AG04449 (cell line): ENCODE measurements at places on chromosomes 11 and 22.

GRCh38 chr11:59559886-59560285 lies 48.5 kb downstream of the OR4D9 start:
- no peak for DNase-seq

- peak; percentile 80 for DNase-seq
These were observed 237.5 kb downstream of the MIAT start for GRCh38 chr22:26894766-26895485.

- DNase-seq, result no peak
These were observed 125.6 kb downstream of the AASDHPPT start for GRCh38 chr11:106202935-106203620.

- no peak for DNase-seq
These were observed 568 bp downstream of the SCUBE1 start for GRCh38 chr22:43342347-43343261.

- no peak for DNase-seq
These were observed 51.3 kb upstream of the LARGE1 start for GRCh38 chr22:33971561-33971961.

- DNase-seq, result no peak
These were observed 5.0 kb downstream of the CDCA5 start for GRCh38 chr11:65078786-65079342.

DNA sequence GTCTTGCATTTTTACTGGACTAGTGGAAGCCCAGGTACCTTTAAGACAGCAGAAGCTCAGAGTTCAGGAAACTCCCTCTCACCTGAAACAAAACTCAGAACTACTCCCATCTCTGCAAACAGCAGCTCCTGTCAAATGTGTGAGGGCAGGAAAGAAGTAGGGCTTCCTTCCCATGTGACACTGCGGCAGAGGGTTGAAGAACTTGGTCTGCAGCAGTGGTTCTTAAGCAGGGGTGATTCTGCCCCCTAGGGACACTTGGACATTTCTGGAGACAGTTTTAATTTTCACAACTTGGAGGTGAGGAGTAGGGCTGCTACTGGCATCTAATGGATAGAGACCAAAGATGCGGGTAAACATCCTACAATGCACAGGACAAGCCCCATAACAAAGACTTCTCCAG lies 63.4 kb downstream of the RCN1 start:
- no peak for DNase-seq

GRCh38 chr22:35947794-35948425 lies 80.7 kb downstream of the RBFOX2 start:
- no peak for DNase-seq

- no peak for DNase-seq
These were observed 10.4 kb upstream of the WNT11 start for GRCh38 chr11:76216536-76217325.

DNA sequence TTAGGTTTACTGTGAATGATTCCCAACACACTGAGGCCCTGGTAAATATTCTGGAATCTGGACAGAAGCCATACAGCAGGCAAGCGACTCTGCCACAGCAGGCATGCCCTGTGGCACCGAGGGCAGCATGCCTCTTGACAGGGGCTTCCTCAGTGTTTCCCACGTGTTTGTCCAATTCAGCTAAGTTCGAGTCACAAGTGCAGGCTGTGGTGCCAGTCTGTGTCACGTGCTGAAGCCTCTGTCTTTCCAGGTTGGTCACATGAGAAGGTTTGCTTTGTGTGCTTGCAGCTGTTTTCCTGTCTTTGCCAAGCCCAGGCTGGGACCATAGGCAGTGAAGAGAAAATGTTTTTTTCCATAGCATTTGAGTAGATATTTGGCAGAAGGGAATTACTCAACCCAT lies 2.4 kb upstream of the PPFIBP2 start:
- no peak for DNase-seq

DNA sequence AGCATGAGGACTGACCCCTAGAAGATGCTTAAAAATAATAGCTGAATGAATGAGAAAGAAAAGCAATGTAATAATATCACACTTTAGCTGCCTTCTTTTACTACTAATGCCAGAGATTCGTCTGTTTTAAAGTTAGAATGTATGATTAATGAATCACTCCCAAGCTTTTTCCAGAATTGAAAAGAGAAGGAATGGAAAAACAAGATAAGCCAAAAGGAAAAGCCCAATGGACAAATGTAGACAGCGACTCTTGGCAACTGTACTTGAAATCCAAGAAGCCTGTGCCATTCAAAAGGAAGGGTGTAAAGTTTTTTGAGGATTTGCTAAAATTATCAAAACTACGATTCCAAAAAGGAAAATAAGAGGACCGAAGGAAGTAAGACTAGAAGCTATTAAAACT lies 40.8 kb upstream of the PAMR1 start:
- DNase-seq, result no peak

- no peak for DNase-seq
These were observed 17.8 kb downstream of the TREH start for GRCh38 chr11:118661425-118662301.

- DNase-seq, result no peak
These were observed 37.2 kb downstream of the IGLL1 start for GRCh38 chr22:23542933-23543332.

DNA sequence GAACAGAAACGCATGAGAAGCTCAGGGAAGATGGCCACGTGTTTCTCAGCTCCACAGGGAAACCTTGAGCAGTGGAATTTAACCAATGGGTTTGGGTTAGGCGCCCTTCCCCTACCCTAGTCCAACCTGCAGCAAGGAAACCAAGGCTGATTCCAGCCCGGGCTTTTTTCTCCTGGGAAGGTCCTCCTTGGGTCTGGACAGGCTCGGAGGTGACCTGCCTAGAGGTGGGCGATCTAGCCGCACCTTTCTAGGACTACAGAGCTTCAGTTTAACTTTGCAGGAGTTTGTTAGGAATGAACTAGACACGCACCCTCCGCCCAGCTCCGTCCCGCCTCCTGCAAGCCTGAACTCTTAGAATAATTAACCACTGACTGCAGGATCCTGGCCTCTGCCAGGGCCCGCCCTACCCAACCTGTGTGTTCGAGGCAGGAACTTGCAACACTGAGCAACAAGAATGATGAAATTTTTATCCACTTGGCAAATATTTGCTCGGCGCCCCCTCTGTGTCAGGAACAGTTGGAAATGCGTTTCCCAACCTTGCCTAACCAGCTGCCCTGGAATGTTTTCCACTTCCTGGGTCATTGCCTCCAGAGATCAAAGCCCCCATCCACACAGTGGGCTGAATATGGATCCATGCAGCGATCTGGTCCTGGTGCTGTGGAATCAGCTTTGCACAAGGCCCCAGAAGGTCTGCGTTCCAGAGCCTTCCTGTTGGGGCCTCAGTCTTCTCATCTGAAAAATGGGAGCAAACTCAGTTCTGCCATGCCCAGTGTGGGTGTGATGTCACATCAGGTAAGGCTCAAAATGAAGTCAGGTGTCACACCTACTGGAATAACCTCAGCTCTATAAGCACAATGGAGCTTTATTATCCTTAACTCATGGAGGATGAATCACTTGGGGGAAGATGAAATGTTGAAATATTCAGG lies 13.3 kb downstream of the MPST start:
- DNase-seq, result no peak

GRCh38 chr11:64150481-64151239 lies 15.3 kb downstream of the MACROD1 start:
- no peak for DNase-seq

DNA sequence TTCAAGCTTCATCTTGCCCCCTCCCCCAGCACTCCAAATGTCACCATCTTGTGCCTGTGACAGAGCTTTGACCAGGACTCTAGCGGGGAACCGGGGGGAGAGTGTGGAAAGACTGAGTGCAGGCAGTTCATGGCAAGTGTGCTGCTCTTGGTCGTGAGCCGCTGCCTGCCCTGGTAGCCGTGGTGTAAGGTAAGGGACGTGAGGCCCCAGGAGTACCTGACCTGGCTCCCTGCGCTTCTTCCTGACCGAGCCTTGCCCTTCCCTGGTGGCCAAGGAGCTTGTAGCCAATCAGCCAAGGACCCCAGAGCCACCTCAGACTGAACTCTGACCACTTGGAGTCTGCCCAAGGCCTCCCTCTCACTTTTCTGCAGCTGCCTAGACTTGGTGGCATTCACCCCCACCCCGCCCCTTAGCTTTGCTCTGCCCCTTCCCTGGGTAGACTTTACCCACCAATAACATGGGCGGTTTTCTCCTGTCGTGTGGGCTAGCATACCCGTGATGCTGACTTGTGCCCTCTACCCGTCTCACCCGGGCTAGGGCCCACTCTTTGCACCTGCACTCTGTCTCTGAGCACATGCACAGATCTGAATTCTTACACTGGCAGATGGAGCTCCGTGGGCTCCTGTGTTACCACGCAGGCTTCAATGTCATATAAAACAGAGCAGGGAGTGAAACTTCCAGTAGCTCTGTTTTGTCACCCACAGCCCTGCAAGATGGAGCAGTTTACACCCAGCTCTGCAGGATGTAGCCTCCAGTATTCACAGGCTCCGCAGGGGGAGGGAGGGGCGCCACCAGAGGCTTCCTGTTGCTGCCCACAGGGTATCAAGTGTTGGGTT lies 1.5 kb downstream of the DGKZ start:
- DNase-seq, result no peak

DNA sequence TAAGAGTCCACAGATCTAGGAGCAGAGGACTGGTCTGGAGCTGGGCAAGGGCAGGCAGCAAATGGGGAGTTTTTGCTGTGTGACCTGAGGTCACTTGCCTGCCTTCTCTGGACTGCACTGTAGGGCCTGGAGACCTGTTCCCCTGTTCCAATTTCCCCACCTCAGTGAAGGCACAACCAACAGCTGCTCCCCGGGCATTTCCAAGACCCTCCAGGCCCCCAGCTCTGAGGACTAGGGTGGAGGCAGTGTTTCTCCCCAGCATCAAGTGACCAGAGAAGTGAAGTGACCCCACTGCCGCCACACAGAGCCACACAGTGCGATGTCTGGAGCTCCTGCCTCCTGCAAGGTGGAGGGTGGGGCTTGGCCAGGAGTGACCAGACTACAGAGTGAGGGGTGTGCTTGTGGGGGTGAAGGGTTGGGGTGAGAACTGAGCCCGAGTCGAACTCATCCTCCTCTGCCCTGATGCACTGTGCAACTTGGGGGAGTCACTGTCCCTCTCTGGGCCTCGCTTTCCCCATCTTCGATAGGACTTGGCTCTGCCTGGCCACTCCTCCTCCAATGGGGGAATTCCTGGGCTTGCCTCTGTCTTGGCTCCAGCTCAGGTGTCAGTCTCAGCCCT lies 21.6 kb downstream of the P2RY2 start:
- no peak for DNase-seq

- no peak for DNase-seq
These were observed 62.2 kb downstream of the ARFGAP3 start for GRCh38 chr22:42794551-42795510.

GRCh38 chr11:72446929-72447769 lies 12.8 kb upstream of the CLPB start:
- no peak for DNase-seq

DNA sequence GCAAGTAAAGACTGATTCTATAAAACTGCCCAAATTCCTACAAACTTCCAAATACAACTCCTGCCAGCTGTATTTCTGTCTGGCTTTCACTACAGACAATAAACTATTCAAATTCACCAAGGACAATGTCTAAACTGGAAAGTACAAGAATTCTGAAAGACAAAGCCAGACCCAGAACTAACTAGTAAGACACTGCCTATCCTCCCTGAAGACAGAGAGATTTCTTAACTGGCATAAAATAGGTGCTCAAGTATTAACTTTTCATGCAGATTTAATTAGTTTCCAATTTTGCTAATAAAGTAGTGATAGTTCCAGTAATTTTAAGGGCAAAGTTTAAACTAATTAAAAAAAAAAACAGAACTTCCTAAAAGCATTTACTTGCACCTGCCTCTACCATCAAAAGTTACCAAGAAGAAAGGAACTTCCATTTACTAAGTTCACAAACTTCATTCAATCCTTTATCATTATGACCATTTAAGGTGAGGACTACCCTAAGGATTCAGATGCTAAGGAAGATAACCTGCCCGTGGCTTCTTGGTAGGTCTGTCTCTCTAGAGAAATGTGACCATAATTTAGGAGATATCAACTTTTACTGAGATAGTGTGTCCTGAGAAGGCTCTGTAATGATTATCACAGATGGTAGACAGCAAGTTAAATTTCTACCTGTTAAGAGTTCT lies 45.2 kb downstream of the CELF1 start:
- no peak for DNase-seq

DNA sequence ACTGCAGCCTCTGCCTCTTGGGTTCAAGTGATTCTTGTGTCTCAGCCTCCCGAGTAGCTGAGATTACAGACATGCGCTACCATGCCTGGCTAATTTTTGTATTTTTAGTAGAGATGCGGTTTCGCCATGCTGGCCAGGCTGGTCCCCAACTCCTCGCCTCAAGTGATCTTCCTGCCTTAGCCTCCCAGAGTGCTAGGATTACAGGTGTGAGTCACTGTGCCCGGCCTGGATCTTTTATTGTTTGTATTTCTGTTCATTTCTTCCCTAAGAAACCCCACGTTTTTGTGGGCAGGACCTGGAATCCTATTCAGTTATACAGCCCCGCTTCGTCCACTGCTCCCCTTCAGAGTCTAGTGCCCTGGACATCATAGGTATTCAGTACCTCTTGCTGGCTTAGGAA lies 28.7 kb downstream of the ZBTB16 start:
- DNase-seq, result no peak

- no peak for DNase-seq
These were observed 145.5 kb upstream of the ANO3 start for GRCh38 chr11:26186389-26186788.
